Activated CD4-positive, alpha-beta T cell treated with anti-CD3 and anti-CD28 coated beads, Interleukin-2, amount 50 U/mL, for 1 hour (primary cell): ENCODE measurements at places on chromosomes 6 and 20.
A peak's percentile ranks its signal among the peaks of the same experiment; 100 is the strongest.

- DNase-seq = no peak
Measured at GRCh38 chr6:150588888-150589499, 10.7 kb upstream of the PLEKHG1 start.

DNA sequence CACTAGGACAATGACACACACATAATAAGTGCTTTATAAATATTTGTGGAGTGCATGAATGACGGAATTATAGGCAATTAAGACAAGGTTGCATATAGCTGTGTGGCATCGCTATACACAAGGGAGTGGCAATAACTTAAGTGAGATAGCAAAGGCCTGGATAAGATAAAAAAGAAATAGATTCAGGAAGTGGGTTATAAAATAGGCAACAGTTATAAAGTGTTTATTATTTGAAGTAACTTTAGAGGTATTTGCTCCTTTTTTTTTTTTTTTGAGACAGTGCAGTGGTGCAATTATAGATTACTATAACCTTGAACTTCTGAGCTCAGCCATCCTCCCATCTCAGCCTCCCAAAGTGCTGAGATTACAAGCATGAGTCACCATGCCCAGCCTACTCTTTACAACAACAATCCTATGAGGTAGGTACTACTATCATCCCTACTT lies 75.9 kb upstream of the LOC128125822 start:
- no peak for DNase-seq

GRCh38 chr6:105305521-105305920 lies 97.4 kb downstream of the PREP start:
- DNase-seq = no peak

DNA sequence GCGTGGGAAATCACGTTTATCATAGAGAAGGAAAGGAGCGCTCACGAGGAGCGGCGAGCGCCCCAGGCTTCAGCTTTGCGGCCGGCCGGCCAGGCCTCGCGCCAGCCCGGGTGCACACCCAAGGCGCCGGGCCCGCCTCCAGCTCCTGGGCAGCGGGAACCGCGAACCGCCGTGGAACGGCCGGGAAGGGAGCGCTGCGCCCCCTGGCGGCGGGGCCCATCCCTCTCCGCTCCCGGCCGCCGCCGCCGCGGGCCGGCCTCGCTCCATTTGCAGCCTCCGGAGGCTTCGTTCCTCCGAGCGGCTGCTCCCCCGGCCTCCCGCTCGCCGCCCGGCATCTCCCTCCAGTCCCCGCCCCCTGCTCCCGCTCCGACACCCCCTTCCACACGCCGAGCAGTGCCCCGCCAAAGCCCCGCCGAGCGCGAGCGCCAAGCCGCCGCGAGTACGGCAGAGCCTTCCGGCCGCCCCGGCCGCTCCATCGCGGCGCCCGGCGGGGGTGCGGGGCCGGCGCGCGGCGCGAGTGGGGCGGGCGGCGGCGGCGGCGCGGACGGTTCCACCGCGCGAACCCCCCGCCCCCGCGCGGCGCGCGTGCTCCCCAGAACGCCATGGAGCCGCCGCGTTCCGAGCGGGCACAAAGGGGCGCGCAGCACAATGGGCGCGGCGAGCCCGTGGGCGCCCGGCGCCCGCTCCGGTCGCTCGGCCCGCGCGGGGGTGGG lies 946 bp downstream of the BEND3 start:
- peak; percentile 67 for DNase-seq

GRCh38 chr20:37364927-37365272 lies 19.0 kb downstream of the SRC start:
- DNase-seq = no peak

DNA sequence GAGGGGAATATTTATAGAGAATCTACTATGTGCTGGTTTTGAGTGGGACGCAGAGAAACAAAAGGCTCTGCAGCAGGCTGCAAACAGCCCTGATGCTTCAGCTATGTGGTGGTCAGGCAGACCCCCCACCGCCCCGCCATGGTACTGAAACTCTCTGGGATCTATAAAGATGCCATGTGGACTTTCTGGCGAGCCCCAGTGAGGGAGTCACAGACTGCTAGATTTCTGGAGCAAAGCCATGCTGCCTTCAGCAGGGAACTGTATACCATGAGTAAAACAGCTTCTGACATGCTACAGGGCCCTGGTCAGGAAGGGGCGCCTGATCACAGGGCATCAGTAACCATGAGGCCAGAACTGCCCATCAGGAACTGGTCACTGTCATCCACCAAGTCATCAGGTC lies 19.2 kb upstream of the BPIFB1 start:
- no peak for DNase-seq

GRCh38 chr6:134678436-134678889 lies 271.4 kb downstream of the ALDH8A1 start:
- DNase-seq = no peak

- no peak for DNase-seq
Measured at GRCh38 chr20:17643531-17644188, 38.4 kb downstream of the RRBP1 start.

DNA sequence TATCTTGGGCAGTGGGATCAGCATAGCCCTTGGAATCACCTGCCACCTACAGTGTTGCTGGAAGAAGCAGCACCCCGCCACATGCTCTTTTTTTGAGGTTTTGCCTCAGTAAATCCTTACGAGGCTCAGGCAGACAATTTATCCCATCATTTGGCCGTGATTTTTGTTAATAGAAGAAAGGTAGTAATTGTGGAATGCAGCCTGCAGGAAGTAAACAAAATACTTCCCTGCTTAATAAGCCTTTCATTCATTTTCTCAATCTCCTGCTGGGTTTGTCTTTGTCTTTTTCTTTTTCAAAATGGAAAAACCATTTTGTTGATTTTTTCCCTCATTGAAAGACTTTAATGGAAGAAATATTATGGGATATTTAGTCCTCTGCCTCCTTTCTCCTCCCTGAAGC lies 93.7 kb upstream of the CD83 start:
- DNase-seq = no peak

DNA sequence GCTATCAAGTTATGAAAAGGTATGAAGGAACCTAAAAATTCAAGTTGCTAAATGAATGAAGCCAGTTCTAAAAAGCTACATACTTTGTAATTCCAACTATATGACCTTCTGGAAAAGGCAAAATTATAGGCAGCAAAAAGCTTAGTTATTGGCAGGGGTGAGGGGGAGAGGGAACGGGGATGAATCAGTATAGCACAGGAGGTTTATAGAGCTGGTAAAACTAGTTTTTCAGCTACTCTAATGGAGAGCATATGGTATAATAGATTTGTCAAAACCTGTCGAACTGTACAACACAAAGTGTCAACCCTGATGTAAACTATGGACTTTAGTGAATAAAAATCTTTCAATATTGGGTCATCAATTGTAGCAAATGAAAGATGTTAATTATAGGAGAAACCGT lies 18.7 kb downstream of the MANEA start:
- no peak for DNase-seq
